OCI-LY7 (cell line): ENCODE measurements at places on chromosomes 4 and X. TPM values are rescaled to one million over a fixed set of nuclear protein-coding genes. Genes with fewer than 3 reads are reported as not detected.

DNA sequence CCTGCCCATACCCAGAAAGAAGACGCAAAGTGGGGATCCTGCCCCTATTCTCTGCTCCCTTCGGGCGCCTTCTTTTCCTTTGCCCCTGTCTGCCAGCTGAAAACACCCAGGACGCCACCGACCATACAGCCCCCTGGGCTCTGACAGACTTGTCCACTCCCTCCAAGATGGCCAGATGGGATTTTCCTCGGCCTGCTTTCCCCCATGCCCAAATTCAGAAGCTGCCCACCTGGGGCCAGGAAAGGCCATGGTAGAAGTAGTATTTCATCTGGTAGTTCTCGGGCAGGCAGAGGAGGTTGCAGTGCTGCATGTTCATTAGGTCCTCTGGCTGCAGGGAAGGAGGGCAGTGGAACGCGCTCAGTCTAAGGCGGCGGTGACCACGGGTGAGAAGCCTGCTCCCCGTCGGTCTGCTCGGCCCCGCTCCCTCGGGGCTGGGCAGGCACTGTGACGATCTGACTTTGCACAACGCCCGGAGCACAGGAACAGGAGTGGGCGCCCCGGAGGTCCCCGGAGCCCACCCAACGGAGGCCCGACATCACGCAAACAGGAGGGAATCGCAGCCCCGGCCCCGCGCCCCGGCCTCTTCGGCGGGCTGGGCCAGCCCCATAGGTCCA, 582 bp downstream of the NAA10 start:
- DNase-seq = no peak

DNA sequence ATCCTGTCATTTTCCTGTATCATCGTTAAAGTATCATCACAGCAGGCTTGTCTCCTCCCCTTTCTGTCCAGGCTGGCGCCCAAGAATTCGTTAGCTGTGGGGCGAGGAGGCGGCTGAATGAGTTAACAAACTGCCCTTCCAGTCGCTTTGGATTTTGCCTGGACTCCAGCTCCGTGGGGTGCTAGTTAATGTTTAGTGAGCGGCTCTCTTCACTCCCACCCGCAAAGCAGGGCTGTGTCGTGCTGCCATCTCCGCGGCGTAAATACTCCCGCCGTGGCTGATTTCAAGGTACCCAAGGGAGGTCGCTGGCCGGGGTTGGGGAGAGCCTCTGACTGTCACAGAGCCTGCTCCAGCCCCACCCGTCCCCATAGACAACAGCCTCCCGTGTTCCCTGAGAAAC, 44.9 kb upstream of the SPRY1 start:
- no peak for DNase-seq

DNA sequence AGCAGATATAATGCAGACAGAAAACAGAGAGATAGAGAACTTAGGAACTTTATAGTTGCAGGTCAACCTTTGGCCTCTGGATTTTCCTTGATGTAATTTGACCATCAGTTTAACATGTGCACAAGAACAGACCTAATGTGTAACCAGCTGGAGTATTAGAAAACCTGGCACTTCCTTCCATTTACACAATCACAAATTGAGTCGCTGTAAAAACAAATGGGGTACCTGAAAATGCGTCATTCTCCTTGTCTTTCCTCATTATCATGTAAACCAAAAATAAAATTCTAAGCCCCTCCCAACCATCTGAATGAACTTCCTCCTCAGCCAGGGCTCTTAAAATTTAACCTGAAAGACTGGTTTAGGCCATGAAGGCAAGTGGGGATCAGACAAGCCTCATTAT, 358.4 kb upstream of the MAGEB16 start:
- no peak for DNase-seq

DNA sequence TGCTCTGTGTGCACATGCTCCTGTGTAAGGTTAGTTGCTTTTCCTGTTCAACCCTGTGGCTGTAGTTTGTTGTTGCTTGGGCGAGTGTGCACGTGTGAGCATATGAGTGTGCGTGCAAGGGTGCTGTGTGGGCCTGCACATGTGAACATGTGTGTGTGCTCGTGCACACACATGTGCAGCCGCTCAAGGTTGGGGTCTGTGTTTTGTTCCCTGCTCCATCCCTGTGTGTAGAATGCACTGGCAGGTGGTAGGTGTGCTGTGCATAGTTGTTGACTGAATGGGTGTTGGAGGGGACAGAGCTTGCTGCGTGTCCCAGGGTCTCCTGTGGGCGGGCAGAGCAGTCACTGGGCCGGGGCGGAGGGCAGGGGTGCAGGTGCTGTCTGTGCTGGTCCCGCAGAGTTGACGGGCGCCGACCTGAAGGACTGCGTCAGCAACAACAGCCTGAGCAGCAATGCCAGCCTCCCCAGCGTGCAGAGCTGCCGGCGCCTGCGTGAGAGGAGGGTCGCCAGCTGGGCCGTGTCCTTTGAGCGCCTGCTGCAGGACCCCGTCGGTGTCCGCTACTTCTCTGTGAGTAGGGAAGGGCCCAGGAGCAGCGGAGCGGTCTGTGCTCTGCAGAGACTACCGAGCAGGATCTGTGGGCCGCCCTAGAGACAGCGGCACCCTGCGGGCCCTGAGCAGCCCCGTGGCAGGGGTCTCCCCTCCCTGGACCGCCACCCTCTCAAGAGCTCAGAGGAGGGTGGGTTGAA, 27.9 kb upstream of the HGFAC start:
- no peak for DNase-seq

DNA sequence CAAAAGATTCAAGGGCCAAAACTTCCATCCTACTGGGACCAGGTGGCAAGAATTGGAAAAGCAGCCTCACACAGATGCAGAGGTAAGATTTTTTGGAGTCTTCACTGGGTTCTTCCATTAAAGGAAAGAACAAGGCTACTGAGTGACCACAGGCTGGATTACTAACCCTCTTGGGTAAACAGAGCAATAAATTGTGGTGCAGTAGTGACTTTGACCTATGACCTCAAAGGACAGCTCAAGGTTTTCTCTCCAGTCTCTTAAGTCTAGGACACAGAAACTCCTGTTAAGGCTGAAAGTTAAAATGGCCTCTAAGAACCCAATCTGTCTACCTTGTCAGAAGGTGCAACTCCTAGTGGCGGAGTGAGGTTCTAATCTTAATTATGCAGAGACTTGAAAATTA, 464.9 kb downstream of the SMARCA1 start:
- DNase-seq = no peak

The TMSB15C gene
- 9.0 and 10.6 TPM in 2 replicates for total RNA-seq

The NR0B1 gene
- total RNA-seq = not detected in 2 replicates

The ACOT9 gene
- 1.9 and 2.1 TPM in 2 replicates for total RNA-seq
